ENCODE measurements at places on chromosomes 7 and 10.

GRCh38 chr10:70381471-70382421, 679 bp downstream of the LRRC20 start:
- H3K36me3 ChIP-seq, result no peaks in the 10 kb centered on the region
- H3K4me1 ChIP-seq, result peaks cover 21% of the 10 kb centered on the region
- DNase-seq, result peak; percentile 83
- H3K4me3 ChIP-seq, result peak overlapping the region; percentile 77

- no peaks in the 10 kb centered on the region for H3K4me1 ChIP-seq
- H3K27me3 ChIP-seq, result no peaks in the 10 kb centered on the region
- H3K4me3 ChIP-seq, result no peak overlapping the region
- DNase-seq, result no peak
- no peak overlapping the region for H3K27ac ChIP-seq
- H3K36me3 ChIP-seq, result no peaks in the 10 kb centered on the region
Measured at GRCh38 chr7:121833991-121834390, 39.0 kb upstream of the PTPRZ1 start.

DNA sequence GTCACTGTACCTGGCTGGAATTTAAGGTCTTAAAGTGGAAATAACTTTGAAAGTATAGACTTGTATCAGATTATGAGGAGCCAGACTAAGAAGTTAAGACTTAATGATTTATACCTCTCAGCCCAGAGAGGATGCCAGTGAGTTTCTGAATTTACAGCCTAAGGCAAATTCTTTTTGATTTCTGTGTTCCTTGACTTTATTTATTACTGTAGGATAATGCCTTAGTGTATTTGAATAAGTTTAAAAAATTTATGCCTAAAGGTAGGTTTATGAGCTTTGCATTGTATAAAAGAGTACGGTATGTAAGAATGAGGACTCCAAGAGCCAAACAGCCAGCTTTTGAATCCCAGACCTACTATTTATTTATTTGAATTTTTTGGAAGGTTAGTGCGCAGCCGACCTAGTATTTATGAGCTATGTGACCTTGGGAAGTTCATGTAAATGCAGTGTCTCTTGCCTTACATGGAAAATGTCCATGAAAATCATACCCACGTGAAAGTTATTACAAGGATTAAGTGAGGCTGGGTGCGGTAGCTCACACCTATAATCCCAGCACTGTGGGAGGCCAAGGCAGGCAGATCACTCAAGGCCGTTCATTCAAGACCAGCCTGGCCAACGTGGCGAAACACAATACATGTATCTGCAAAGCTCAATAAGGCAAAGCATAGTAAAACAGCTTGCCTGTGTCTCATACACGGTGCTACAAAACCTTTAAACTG, 174.6 kb downstream of the AUTS2 start:
- no peak overlapping the region for H3K27ac ChIP-seq
- no peak overlapping the region for H3K4me3 ChIP-seq
- DNase-seq, result no peak
- H3K27me3 ChIP-seq, result no peaks in the 10 kb centered on the region

- no peak for DNase-seq
- H3K4me3 ChIP-seq, result no peak overlapping the region
- H3K27me3 ChIP-seq, result peaks cover 3% of the 10 kb centered on the region
- H3K36me3 ChIP-seq, result no peaks in the 10 kb centered on the region
- no peak overlapping the region for H3K27ac ChIP-seq
Measured at GRCh38 chr10:23354630-23355279, 10.2 kb upstream of the C10orf67 start.

GRCh38 chr7:135856356-135857144, 107.9 kb upstream of the FAM180A start:
- no peaks in the 10 kb centered on the region for H3K27me3 ChIP-seq
- peaks cover 7% of the 10 kb centered on the region for H3K4me1 ChIP-seq
- no peak for DNase-seq
